ENCODE measurements at places on chromosomes 3 and 15. TPM values are rescaled to one million over a fixed set of nuclear protein-coding genes. Genes with fewer than 3 reads are reported as not detected.

The MUSTN1 gene
- not detected for polyA plus RNA-seq

The SLC28A2 gene
- polyA plus RNA-seq, result not detected

The ARNT2 gene
- 49.8 TPM for polyA plus RNA-seq

The LMLN gene
- 3.1 TPM for polyA plus RNA-seq

The SKOR1 gene
- polyA plus RNA-seq, result 0.81 TPM

The ZNF860 gene
- 1.2 TPM for polyA plus RNA-seq

The TM4SF18 gene
- polyA plus RNA-seq, result 0.42 TPM

The DPPA2 gene
- polyA plus RNA-seq, result not detected

The CTSH gene
- 4.1 TPM for polyA plus RNA-seq

The DNAJA4 gene
- polyA plus RNA-seq, result not detected

The WDR76 gene
- polyA plus RNA-seq, result 1.1 TPM

The C2CD4B gene
- polyA plus RNA-seq, result not detected

The AMT gene
- 6.1 TPM for polyA plus RNA-seq

The CDHR4 gene
- not detected for polyA plus RNA-seq

The SERPINI2 gene
- 1.7 TPM for polyA plus RNA-seq

The RARB gene
- polyA plus RNA-seq, result 13.2 TPM

The CFAP100 gene
- 2.3 TPM for polyA plus RNA-seq

The ARL13B gene
- 10.3 TPM for polyA plus RNA-seq

The CCRL2 gene
- polyA plus RNA-seq, result not detected

The GREM1 gene
- 0.40 TPM for polyA plus RNA-seq

The ZNF662 gene
- not detected for polyA plus RNA-seq

The REC114 gene
- polyA plus RNA-seq, result not detected

The ACOX2 gene
- polyA plus RNA-seq, result not detected

The CRYGS gene
- 7.7 TPM for polyA plus RNA-seq

The RAF1 gene
- polyA plus RNA-seq, result 215 TPM

The C3orf22 gene
- polyA plus RNA-seq, result not detected

The SPINK8 gene
- not detected for polyA plus RNA-seq

The EXD1 gene
- polyA plus RNA-seq, result 0.40 TPM

The RPP14 gene
- polyA plus RNA-seq, result 13.0 TPM

The EMC7 gene
- 69.6 TPM for polyA plus RNA-seq

The HIGD2B gene
- not detected for polyA plus RNA-seq

The FMN1 gene
- polyA plus RNA-seq, result 0.26 TPM

The TEX55 gene
- not detected for polyA plus RNA-seq

The DTWD1 gene
- polyA plus RNA-seq, result 16.5 TPM

The LRRC31 gene
- not detected for polyA plus RNA-seq

The TERC gene
- polyA plus RNA-seq, result not detected

The FOXB1 gene
- not detected for polyA plus RNA-seq

The FBXW12 gene
- not detected for polyA plus RNA-seq

The CAMK2N2 gene
- polyA plus RNA-seq, result 2.8 TPM

The MST1R gene
- 4.2 TPM for polyA plus RNA-seq

The CASR gene
- polyA plus RNA-seq, result not detected

The XRN1 gene
- 21.1 TPM for polyA plus RNA-seq

The ST3GAL6 gene
- 3.7 TPM for polyA plus RNA-seq

The FRMD5 gene
- 25.8 TPM for polyA plus RNA-seq
